ENCODE measurements at places on chromosomes 11 and 22.

DNA sequence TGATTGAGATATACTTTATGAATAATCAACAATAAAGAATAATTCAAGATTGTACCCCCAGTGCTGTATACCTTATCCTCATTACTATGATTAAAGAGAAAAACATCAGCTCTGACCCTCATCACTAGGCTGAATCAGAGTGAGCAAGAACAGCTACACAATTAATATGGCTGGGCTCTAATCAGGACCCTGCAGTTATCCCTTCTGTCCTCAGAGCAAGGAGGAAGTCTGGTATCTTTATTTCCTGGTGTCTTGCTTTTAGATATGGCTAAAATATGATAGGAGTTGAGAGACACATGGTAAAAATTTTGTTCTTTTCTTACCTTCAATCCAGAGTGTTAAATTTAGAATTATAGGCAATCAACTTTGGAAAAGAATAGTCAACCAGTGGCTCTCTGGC, 28.6 kb upstream of the GAB2 start:
- DNase-seq = no peak

DNA sequence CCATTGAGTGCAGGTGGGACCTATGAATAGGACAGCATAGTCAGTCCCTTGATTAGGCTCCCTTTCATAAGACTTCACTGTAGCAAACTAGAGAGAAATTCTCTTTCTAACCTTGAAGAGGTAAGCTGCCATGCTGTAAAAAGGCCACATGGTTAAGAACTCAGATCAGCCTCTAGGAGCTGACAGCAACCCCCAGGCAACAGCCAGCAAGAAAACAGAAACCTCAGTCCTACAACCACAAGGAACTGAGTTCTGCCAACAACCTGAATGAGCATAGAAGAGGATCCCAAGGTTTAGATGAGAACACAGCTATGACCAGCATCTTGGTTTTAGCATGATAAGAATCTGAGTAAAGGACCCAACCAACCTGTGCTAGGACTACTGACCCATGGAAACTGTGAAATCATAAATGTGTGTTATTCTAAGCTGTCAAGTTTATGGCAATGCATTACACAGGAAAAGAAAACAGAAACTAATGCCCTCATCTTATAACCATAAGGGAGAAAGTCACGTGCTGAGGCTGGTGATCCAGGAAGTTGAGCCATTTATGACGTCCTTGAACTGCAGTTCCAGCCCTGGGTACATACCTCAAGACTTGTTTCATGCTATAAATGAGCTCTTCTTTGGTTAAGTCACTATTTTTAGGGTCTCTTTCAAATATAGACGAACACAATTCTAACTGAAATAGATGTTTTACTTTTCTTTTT, 43.3 kb downstream of the RAB38 start:
- DNase-seq = no peak

- DNase-seq = no peak
These were observed 203.7 kb downstream of the ARHGAP42 start for GRCh38 chr11:100890789-100891188.

DNA sequence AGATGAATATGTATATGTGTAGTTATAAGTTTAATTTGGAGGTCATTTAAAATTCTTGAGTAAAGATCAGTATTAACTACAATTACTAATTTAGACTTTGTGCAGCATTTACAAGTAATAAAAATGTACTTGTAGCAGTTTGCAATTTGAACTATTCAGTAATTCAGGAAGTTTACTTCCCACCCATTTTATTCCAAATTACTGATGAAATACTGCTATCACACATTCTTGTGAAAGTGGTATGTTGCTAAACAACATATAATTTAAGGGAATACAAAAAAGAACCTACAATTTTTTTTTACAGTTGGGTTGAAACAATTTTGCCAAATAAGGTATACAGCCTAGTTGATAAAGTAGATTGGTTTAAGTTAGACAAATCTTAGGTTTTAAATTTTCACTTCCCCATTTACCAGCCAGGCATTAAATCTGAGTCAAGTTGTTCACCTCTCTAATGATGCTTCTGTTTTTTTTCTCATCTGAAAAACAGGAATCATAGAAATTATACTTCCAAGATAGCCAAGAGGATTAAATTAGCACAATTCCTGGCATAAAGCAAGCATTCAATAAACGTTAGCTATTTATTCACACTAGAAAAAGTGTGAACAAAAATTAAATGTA, 45.3 kb downstream of the ZBTB44 start:
- no peak for DNase-seq

GRCh38 chr22:43974028-43974545, 18.8 kb downstream of the SAMM50 start:
- no peak for DNase-seq

GRCh38 chr11:10742460-10743208, 8.4 kb upstream of the CTR9 start:
- no peak for DNase-seq

All from activated naive CD8-positive, alpha-beta T cell treated with anti-CD3 and anti-CD28 coated beads for 36 hours (primary cell).